ENCODE measurements at places on chromosomes 1 and 21.

GRCh38 chr1:1779691-1780597 is 1.7 kb upstream of the NADK start:
- peak; percentile 90 for DNase-seq

- DNase-seq = no peak
Measured at GRCh38 chr1:156431769-156432668, 63.0 kb downstream of the RHBG start.

DNA sequence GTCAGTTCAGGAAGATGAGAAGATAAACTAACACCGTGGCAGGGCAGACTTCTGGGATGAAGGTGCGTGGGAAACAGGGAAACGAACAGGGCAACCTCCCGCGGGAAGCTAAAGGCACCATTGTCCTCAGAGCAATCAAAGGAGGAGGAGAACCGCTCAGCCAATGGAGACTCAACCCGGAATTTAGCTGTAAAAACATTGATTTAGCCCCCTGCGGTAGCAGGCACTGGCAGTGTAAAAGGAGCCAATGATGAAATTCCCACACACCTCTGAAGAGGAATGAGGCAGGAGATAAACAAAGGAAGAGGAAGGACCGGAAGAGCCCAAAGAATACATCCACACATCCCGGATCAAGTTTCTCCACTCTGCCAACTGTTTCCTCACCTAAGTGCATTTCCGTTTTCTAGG is 19.5 kb downstream of the HLCS start:
- DNase-seq = no peak

DNA sequence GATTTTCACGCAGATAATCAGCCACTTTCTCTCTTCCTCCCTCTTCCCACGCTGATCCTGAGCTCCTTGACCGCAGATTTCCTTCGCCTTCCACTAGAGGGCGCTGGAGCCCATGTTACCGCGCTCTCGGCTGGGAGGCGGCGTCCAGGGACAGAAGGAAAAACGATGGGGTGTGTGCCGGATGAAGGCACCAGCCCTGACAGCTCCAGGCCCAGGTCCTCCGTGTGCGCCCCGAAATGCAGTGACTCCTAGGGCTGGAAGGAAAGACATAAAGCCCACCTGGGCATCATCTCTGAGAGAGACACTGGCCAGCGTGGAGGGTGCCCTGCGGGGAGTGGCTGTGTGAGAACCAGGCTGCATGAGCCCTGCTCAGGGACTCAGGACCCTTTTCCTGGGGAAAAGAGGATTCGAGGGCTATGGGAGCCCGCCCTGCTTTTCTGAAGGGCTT is 44.9 kb upstream of the CYP2J2 start:
- peak; percentile 49 for DNase-seq

- no peak for DNase-seq
Measured at GRCh38 chr1:92853299-92853698, 21.5 kb downstream of the RPL5 start.

GRCh38 chr1:62335656-62336055 is 16.4 kb upstream of the KANK4 start:
- no peak for DNase-seq

- no peak for DNase-seq
Measured at GRCh38 chr1:220928725-220929300, 49.6 kb downstream of the HLX start.

GRCh38 chr1:227788271-227789083 is 27.0 kb upstream of the PRSS38 start:
- DNase-seq = no peak

DNA sequence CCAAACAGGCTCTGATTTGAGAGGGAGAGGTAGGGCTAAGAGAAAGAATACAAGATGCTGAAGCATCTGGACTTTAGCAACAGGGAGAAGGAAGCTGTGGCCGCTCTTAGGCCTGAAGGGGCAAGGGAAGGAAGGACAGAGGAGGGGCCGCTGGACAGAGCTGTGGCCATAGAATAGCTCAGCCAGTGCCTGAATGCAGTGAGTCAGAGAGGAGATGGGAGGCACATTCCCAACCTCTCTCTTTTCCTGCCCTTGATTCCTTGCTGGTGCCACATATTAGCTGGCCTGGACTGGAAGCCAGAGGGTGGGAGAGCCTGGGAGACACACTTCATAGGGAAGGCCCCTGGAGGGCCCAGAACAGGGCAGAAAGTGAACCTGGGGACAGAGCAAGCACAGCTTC is 83.4 kb upstream of the POU3F1 start:
- no peak for DNase-seq

GRCh38 chr1:16617778-16618580 is 4.6 kb upstream of the NBPF1 start:
- no peak for DNase-seq

DNA sequence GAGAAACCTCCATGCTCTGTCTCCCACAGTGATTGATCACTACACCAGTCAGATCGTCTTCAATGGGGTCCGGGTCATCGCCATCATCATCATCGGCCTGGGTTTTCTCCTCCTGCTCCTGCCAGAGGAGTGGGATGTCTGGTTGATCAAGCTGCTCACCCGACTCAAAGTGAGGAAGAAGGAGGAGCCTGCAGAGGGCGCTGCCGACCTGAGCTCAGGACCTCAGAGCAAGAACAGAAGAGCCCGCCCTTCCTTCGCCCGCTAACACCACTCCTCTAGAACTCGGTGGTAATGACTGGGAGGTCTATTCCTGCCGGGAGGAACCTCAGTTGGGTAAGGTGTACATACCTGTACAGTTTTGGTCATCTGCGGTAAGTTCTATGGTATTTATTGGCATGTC is 50.3 kb upstream of the COA6 start:
- peak; percentile 55 for DNase-seq

- DNase-seq = no peak
Measured at GRCh38 chr1:171037626-171038025, 53.1 kb upstream of the FMO3 start.

GRCh38 chr1:27348861-27349783 is 7.3 kb downstream of the SYTL1 start:
- DNase-seq = no peak

- DNase-seq = no peak
Measured at GRCh38 chr1:54339126-54339525, 67.1 kb downstream of the SSBP3 start.

DNA sequence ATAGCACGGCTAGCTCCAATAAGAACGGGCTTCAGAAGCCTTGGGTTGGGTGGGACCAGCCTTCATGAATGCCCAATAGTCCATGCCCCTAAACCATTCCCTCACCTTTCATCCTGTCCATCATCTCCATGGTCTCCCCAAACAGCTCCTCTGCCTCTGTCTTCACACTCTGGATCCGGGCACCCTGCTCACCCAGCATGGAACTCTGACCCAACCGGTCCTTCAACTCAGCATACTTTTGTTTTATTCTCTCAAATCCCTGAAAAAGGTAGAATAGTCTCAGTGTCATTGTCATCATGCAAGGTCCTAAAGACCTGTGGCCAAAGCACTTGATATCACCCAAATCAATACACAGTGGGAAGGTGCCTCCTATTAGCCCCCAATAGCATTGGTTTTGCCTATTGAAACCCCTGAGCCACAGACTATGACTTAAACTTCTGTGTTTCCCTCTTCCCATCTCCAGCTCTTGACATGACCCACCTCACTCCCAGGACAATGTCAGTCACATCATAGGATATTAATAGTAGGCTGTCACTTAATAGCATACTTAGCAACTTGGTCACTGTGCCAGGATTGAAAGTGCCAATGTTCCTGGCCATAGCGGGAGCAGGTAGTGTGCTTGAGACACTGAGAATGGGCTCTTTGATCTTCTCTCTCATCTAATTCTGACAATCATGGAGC is 33.0 kb downstream of the CAMK1G start:
- DNase-seq = no peak

- no peak for DNase-seq
Measured at GRCh38 chr1:231517076-231517475, 11.4 kb upstream of the TSNAX start.

DNA sequence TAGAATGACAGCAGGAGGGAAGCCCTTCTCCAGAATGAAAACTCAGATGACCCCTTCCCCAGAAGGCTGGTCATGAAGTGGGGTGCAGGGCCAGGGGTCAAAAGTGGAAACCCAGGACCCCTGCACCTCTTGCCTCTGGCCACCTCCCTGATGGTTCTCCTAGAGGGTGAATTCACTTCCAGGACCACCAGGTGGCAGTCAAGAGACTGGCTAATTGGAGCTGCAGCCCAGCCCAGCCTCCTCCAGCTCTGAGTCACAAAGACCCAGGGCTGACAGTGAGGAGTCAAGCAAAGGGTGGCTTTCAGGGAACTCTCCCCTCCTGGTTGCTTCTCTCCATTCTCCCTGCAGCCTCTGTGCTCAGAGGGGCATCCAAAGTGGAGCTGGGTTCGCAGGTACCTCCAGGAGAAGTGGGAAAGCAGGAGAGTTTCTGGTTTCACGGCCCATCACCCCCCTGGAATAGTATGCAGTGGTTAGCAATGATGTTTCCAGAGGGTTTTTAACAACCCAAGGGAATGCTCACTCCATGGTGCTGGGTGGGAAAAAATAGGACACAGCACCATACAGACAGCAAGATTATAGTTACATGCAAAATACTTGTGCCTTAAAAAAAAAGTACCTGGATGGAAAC is 6.1 kb upstream of the EPHB2 start:
- DNase-seq = peak; percentile 84

GRCh38 chr1:3113047-3113740 is 44.2 kb downstream of the PRDM16 start:
- no peak for DNase-seq

DNA sequence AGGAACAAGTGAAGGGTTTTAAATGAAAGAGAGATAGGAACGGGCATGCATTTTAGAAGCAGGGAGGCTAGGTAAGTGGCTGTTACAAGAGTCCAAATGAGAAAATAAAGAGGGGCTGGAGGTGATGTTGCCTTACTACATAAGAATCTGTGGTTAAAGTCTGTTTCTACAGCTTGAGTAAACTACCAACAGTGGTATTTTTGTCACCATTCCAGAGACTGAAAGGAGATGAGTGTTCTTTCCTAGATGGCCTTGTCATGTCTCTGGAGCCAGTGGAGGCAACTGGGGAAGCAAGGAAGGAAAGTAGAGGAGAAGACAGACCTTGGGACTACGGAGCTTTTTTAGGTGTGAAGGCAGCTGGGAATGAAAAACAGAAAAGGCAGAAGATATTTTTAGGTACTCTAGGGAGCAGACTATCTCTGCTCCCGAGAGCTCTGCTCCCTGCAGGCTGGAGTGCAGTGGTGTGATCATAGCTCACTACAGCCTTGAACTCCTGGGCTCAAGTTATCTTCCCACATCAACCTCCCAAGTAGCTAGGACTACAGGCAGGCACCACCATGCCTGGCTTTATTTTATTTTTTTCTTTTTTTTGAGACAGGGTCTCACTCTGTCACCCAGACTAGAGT is 12.2 kb downstream of the HDAC1 start:
- no peak for DNase-seq

DNA sequence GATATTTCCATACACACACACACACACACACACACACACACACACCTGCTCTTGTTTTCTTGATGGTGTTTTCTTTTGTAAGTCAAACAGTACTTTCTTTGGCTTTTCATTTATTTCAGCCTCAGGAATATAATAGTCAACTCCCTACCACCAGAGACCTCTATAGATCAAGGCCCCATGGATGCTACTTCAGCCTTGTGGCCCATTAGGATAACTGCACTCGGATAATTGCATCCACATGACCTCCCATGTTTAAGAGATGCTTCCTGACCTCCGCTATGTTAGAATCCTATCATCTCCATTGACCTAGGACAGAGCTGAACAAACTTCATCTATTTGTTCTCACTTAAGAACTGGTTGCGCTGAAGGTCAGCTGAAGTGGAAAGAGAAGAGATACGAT is 1094.0 kb upstream of the B3GALT2 start:
- DNase-seq = no peak

DNA sequence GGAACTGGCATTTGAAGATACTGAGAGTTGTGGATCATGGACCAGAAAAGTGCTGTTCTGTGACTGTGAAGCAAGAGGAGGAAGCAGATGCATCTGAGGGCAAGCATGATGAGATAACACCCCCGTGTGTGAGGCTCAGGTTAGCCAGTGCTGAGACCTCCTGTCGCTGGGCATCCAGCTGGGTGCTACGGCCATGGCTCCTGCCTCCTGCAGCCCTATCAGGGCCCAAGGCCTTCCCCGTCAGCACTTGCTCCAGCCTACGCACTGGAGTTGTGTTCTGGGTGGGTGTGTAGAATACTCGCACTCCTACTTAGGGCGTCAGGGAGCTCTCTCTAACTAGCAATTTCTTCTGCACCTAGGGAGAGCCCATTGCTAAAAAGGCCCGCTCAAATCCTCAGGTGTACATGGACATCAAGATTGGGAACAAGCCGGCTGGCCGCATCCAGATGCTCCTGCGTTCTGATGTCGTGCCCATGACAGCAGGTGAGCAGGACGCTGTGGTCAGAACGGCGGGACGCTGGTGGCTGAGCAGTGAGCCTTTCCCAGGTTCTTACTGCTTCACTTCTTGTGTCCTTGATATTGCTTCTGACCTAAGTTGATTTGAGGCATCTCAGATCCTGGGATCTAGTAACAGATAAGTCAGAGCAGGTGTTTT is 6.5 kb downstream of the PPIE start:
- no peak for DNase-seq

DNA sequence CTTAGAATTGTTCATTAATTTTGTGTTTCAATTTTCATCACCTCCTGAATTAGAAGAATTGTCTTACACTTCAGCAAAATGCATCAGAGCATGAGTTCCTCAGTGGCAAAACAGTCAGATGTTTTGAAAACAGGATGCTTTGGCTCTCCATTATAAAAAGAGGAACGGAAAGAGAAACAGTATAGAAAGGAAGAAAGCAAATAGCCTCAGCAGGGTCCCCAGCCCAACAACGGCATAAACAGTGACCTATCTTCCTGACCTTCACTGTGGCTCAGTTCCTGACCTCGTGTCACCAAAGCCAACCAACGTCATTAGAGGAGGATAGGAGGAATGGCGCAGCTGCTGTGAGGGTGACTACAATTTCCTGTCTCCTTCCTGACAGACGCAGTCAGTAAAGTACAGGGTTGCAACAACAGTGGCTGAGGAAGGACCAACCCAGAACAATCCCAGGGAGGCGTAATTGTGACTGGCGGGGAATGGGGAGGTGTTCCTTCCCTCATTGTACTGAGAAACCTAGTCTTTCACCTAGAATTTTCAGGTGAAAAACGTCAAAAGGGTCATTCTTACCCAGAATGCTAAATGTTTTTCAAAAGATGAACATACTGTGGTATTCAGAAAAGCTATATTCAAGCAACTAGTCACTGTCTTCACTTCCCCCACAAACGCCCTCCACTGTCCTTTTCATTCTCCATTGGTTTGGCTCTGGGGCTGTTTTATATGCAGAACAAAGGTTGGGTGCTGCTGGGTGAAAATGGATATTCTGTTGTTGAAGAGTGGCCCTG is 197.9 kb upstream of the SGIP1 start:
- DNase-seq = peak; percentile 88

GRCh38 chr1:154360288-154360687 is 35.0 kb downstream of the ATP8B2 start:
- no peak for DNase-seq

- no peak for DNase-seq
Measured at GRCh38 chr1:18204575-18204974, 97.0 kb downstream of the IGSF21 start.

DNA sequence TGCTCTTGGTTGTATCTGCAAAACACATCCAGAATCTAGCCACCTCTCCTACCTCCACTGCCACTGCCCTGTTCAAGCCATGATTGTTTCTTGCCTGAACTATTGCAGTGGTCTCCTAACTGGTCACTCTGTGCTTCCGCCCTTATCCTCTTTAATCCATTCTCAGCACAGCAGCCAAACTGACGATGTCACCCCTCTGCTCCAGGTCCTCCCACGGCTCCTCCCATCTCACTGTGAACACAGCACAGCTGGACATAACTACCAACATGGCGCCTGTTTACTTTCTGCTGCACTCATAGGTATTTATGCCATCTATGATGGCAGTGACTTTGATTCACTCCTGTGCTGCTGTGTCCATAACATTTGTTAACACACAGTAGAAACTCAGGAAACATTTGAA is 406.7 kb downstream of the DISC1 start:
- DNase-seq = no peak

Data from activated CD4-positive, alpha-beta T cell treated with anti-CD3 and anti-CD28 coated beads, Interleukin-2, amount 50 U/mL, for 16 hours (primary cell).